ENCODE measurements at places on chromosomes 1 and 21.

DNA sequence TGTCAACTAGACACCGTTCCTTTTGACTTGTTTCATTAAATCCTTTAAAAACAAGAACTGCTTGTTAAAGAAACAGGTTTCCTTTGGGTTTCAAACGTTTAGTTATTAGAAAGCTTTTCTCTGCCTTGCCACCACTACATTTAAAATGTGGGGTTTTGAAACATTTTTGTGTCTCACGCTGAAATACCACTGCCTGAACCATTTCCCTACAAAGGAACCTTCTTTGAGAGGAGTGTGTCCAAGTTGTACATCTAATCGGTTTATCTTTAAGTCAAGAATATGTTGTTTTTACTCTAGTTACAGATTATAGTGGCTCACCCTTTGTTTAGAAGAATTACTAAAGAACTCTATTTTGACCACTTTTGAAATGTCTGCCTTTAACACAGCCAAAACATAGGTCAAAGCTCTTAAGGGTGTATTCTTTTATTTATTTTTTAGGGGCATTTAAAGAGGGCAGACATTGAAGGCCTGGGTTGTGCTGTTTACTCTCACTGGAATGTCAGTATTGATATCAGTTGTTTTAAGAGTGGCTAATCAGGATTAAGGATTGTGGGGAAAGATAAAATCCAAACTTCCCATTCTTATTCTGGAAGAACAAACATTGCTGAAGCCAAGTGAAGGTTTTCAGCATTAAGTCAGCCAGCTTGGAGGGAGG, 143.4 kb downstream of the GALNT2 start:
- DNase-seq, result no peak

- no peak for DNase-seq
Measured at GRCh38 chr21:38367646-38368045, 110.9 kb downstream of the KCNJ15 start.

DNA sequence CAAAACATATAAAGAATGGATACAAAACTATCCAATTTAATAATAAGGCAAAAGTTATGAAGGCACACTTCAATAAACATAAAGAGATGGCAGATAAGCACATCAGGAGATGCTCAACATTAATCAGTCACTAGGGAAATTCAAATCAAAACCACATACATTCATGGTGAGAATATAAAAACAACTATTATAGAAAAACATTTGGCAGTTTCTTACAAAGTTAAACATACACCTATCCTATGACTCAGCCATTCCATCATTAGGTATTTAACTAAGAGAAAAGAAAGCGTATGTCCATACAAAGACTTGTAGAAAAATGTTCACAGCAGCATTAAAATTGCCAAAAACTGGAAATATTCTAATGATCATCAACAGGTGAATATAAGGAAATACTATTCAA, 44.3 kb downstream of the KIFAP3 start:
- no peak for DNase-seq

DNA sequence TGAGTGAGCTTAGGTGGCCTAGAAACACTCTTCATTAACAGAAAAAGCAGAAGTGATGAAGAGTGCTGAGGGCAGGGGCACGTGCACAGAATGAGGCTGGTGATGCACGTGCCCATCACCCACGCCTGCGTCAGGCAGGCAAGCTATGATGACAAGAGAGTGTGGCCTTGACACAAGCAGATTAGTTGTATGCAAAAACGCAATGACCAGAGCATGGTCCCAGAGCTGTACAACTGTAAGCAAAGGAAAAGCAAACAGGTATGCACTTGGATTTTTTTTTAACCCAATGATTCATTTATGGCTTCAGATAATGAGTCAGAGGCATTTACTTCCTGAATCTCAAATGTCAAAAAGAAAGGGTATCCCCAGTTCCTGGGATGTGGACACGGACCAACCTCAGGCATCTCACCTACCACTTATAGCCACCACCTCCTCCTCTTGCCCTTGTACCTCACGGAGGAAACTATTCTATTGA, 9.1 kb upstream of the TMEM61 start:
- no peak for DNase-seq

- no peak for DNase-seq
Measured at GRCh38 chr1:243447844-243448243, 192.0 kb downstream of the SDCCAG8 start.

DNA sequence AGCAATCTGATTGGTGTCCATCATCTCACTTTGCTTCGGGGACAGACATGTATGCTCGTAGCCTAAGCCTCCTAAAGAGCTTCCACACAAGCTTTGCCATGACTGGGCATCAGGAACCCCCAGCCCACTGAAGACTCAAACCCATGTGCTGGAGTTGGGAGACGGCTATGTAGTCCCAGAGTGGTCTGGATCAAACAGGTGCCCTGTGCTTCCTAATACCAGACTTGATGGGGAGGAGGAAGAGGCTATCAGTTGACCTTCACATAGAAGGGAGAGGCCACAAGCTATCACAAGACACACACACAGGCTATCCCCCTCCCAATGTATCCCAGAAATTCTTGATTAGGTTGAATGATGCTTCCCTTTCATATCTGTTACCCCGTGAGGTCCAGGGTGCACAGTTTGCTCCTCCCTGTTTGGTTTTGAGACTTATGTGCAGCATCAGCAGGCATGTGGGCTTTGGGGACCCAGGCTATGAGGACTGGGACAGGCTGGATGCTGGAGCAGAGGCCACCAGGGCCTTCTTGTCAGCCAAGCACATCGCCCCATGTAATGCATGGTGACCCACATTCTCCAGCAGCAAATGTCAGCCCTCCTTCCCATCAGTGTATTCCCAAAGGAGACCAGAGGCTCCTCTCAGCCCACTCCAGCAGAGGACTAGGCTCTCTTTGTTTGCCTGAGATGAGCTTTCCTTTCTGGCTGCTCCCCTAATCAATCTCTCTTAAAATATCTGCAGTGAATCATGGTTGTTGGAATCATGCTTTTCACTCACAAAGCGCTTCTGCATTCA, 159.8 kb downstream of the GRIK3 start:
- DNase-seq, result peak; percentile 38

- no peak for DNase-seq
Measured at GRCh38 chr1:184315254-184315653, 71.6 kb upstream of the C1orf21 start.

DNA sequence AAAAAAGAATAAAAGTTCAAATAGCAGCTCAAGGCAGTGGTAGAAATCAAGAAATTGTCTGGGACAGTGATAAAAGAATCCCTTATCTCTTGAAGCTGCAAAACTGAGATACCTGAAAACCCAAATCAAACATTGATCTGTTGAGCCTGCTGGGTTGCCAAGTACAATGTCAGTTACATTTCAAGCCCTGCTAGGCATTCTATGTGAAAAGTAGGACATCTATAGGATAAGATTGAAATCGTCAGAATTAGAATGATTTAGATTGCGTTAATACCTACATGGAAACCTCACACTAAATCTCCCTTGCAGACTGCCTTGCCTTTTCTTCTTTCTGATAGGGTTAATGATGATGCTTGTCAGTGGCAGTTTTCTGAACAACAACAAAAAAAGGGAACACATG, 1684.4 kb upstream of the B3GALT2 start:
- no peak for DNase-seq

GRCh38 chr1:245807954-245808719, 653.4 kb downstream of the KIF26B start:
- DNase-seq, result no peak

DNA sequence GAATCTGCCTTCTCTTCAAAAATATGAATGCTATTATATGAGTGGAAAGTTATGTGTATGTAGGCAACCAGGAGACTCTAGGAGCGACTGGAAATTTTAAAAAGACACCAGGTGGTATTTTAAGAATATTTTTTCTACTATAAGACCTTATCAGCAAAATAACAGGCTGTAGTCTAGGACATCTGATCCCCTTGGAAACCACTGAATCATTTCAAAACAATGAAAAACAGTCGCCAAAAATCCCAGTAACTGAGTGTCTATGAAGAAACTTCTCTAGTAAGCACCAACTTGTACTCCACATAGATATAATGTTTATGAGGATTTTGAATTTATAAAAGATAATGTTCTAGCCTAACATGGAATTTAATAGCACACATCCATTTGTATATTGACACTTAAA, 358.5 kb downstream of the GPATCH2 start:
- no peak for DNase-seq

DNA sequence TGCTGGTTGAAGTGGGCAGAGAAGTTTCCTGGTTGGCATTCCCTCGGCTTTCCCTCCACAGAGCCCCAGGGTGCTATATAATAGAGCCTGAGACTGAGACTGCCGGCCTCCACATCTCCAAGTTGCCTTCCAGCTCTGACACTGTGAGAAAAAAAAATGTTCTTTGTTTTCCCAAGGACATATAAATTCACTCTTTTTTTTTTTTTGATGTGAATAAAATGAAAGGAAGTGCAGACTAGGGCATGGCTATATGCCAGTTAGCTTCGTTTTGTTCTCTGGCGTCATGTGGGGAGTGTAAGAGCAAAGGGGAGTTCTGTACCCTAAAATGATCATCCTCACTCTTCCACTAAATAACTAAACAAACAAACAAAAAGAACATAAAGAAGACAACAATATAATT, 101.6 kb downstream of the TNFSF18 start:
- no peak for DNase-seq

GRCh38 chr1:21814241-21814918, 2.3 kb downstream of the LDLRAD2 start:
- no peak for DNase-seq

- no peak for DNase-seq
Measured at GRCh38 chr21:35027563-35028450, 21.3 kb downstream of the RUNX1 start.

Measured in posterior cingulate gyrus (tissue), 11 donors.